Spinal cord (tissue), 10 donors: ENCODE measurements at places on chromosomes 11 and 22.

- H3K27me3 ChIP-seq = no peaks in the 10 kb centered on the region
- H3K36me3 ChIP-seq = peaks cover 97% of the 10 kb centered on the region
- DNase-seq = no peak
- H3K4me1 ChIP-seq = peaks cover 25% of the 10 kb centered on the region
Observed at GRCh38 chr22:46663001-46663400, 42.8 kb downstream of the GRAMD4 start.

GRCh38 chr11:131885431-131885830, 515.0 kb downstream of the NTM start:
- H3K27me3 ChIP-seq = no peaks in the 10 kb centered on the region
- DNase-seq = no peak
- no peak overlapping the region for H3K27ac ChIP-seq
- no peaks in the 10 kb centered on the region for H3K36me3 ChIP-seq
- H3K4me1 ChIP-seq = peaks cover 22% of the 10 kb centered on the region

DNA sequence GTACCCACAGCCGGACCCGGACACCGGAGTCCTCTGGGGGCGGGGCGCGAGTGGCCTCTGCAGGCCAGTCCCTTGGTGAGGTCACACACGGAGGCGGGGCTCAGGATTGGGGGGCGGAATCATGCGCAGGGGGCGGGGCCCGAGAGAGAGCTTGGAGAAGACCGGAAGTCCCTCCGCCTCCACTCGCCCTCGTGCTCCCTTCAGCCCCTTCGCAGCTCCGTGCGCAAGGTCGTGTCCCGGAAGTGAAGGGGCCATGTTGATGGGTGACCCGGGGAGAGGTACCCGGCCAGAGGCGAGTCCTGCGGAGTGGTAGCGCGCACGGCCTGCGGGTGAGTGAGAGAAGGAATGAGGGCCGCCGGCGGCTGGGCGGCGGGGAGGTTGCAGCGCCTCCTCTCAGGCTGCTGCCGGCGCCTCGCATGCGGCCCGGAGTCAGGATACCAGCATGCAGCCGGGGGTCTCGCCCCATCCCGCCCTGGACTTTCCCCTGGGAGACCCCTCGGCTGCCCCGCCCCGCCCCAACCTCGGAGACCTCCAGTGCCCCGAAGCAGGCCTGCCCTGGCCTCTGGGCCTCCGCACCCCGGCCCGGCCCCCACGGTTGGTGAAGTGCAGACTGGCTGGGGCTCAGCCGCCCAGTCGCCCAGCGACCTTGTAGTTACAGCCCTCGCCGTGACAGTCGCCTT, at the start of gene MIEF1:
Gene MIEF1, plus strand, starts transcription at position 182 of the 680 bp plus-strand sequence. CDS start 9,005 bp downstream, outside the sequence.
- H3K4me1 ChIP-seq = peaks cover 32% of the 10 kb centered on the region
- no peaks in the 10 kb centered on the region for H3K27me3 ChIP-seq
- H3K4me3 ChIP-seq = peak within 1 kb of the TSS; percentile 67
- H3K36me3 ChIP-seq = peaks cover 33% of the 10 kb centered on the region

DNA sequence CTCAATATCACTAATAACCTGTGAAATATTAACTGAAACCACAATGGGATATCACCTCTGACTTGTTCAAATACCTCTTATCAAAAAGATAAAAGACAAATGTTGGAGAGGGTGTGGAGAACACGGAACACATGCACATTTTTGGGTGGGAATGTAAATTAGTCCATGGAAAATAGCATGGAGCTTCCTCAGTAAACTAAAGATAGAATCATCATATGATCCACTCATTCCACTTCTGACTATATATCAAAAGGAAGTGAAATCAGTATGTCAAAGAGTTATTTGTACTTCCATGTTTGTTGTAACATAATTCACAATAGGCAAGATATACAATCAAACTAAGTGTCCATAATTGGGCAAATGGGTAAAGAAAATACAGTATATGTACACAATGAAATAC, 57.4 kb downstream of the TYR start:
- H3K27me3 ChIP-seq = no peaks in the 10 kb centered on the region
- no peaks in the 10 kb centered on the region for H3K4me1 ChIP-seq
- no peaks in the 10 kb centered on the region for H3K36me3 ChIP-seq
- H3K4me3 ChIP-seq = no peak overlapping the region

- peak; percentile 99 for DNase-seq
- peak within 1 kb of the TSS; percentile 84 for H3K27ac ChIP-seq
Observed at GRCh38 chr22:41589391-41590241, at the start of gene PMM1. TSS of gene PMM1 (minus strand) at chr22:41589840. CDS start at chr22:41589805, 35 bp downstream.
